Memory B cell (primary cell): ENCODE measurements at places on chromosomes 6 and 20.

- no peak overlapping the region for H3K4me3 ChIP-seq
- no peak overlapping the region for H3K27ac ChIP-seq
Observed at GRCh38 chr20:52518735-52519134, 327.2 kb upstream of the ZFP64 start.

DNA sequence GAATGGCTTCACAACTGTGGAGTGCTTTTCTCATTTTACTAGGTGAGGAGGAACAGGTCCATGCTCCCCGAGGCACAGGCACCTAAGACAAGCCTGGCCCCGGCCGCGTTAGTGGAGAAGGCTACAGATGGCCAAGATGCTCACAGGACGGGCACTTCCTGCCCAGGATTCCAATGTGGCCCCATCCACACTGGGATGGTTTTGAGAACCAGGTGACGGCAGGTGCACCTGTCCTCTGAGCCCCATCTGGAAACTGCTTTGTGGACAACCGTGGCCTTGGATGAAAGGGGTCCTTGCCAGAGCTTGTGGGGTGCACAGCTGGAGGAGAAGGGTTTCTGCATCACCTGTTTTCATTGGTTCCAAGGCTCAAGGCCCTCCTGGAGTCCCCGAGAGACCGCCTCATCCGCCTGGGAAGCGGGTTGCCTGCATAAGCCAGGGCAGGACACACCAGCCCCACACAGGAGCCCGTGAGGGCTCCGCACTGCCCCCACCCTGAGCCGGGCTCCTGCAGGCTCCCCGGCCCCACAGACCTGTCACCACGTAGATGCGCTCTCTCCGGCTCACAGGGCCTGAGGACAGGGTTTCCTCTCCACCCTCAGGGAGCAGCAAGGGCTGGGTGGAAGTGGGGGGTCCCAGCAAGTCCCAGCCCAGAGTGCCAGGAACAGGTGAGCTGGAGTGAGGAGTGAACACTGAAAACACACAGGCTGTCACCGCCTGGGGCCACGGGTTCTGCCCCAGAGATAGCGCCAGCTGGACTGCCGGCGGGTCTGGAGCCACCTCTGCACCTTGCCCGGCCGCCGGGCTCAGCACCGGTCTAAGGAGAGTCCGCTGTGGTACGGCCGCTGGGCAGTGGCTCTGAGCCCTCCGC is 18.3 kb downstream of the NTSR1 start:
- no peak overlapping the region for H3K4me3 ChIP-seq
- no peak for DNase-seq
- H3K4me1 ChIP-seq = no peaks in the 10 kb centered on the region

- no peaks in the 10 kb centered on the region for H3K36me3 ChIP-seq
- DNase-seq = no peak
- peaks cover 3% of the 10 kb centered on the region for H3K4me1 ChIP-seq
- no peak within 1 kb of the TSS for H3K4me3 ChIP-seq
- H3K27ac ChIP-seq = no peak within 1 kb of the TSS
- H3K27me3 ChIP-seq = peaks cover 7% of the 10 kb centered on the region
Observed at GRCh38 chr6:146598772-146599405, at the start of gene ADGB. Gene ADGB, plus strand, starts transcription at chr6:146598972. Its CDS starts 69 bp downstream, at chr6:146599041.

- no peak overlapping the region for H3K4me3 ChIP-seq
- no peak overlapping the region for H3K27ac ChIP-seq
- peaks cover 11% of the 10 kb centered on the region for H3K27me3 ChIP-seq
- DNase-seq = no peak
Observed at GRCh38 chr6:34157851-34158250, 12.0 kb upstream of the GRM4 start.

DNA sequence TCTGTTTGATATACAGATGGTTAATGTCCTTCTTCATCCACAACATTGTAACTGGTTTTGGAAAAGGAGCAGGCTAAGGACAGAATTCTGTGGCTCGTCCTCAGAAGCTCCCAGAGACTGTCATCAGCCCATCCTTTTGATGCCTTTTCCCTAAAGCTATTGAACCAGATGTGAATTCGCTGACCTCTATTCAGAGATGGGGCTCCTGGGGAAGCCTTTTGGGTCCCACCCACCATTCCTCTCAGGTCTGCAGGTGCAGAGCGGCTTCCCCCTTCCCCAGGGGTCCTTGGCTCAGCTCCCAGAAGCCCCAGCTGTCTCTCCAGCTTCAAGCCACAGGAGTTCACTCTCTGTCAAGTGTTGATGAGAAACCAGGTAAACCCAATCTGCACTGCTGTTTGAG is 191.7 kb downstream of the SMOC2 start:
- H3K36me3 ChIP-seq = no peaks in the 10 kb centered on the region
- H3K27me3 ChIP-seq = peaks cover 2% of the 10 kb centered on the region
- H3K27ac ChIP-seq = no peak overlapping the region
- H3K4me1 ChIP-seq = no peaks in the 10 kb centered on the region
- H3K4me3 ChIP-seq = no peak overlapping the region

DNA sequence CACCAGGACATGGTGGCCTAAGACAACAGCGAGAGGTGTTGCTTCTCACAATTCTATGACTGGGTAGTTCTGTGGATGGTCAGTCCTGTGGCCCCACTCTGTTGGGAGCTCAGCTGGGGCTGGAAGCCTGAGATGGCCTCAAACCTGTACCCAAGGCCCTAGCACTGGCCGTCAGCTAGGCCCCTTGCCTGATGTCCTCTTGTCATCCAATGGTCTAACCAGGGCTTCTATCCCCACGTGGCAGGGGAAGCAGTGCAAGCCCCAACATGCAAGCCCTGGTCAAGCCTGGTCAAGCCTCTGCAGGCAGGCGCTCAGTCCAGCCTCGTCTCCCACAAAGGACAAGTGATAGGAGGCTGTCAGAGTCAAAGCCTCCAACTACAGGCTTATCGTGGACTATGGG is 196.5 kb upstream of the CST7 start:
- no peak for DNase-seq
- H3K36me3 ChIP-seq = no peaks in the 10 kb centered on the region
- H3K27me3 ChIP-seq = peaks cover 3% of the 10 kb centered on the region
- no peak overlapping the region for H3K4me3 ChIP-seq

GRCh38 chr20:59772931-59773913 is 160.2 kb downstream of the SYCP2 start:
- no peaks in the 10 kb centered on the region for H3K36me3 ChIP-seq
- H3K27ac ChIP-seq = no peak overlapping the region
- no peaks in the 10 kb centered on the region for H3K4me1 ChIP-seq
- DNase-seq = no peak

GRCh38 chr6:124119596-124119995 is 315.9 kb downstream of the NKAIN2 start:
- no peaks in the 10 kb centered on the region for H3K27me3 ChIP-seq
- DNase-seq = no peak
- H3K27ac ChIP-seq = no peak overlapping the region
- H3K36me3 ChIP-seq = no peaks in the 10 kb centered on the region

- no peak overlapping the region for H3K27ac ChIP-seq
- DNase-seq = no peak
- H3K4me3 ChIP-seq = no peak overlapping the region
- no peaks in the 10 kb centered on the region for H3K4me1 ChIP-seq
- peaks cover 10% of the 10 kb centered on the region for H3K27me3 ChIP-seq
Observed at GRCh38 chr6:137651591-137652335, 157.6 kb upstream of the OLIG3 start.

GRCh38 chr6:819122-819521 is 126.2 kb upstream of the EXOC2 start:
- H3K27me3 ChIP-seq = peaks cover 13% of the 10 kb centered on the region
- peaks cover 9% of the 10 kb centered on the region for H3K4me1 ChIP-seq
- no peak overlapping the region for H3K4me3 ChIP-seq
- no peaks in the 10 kb centered on the region for H3K36me3 ChIP-seq
- DNase-seq = no peak

DNA sequence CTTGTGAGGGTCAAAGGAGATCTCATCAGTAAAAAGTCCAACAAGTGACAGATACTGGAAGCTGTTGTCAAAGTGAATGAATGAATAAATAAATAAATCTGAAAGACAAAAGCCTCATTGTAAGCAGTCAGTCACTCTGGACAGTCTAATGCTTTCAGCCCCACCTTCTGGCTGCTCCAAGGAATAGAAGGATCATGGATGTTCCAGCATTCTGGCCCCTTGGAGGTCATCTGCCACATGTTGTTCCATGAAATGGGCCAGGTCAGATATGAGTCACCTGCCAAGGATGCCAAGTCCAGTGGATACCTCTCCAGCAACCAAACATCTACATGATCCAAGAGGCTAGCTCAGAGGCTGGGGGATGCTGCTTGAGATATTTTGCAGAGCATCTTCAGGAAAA is 185.6 kb downstream of the BMP7 start:
- no peak for DNase-seq
- no peaks in the 10 kb centered on the region for H3K36me3 ChIP-seq
- H3K4me1 ChIP-seq = no peaks in the 10 kb centered on the region
- H3K27me3 ChIP-seq = peaks cover 3% of the 10 kb centered on the region
- no peak overlapping the region for H3K27ac ChIP-seq
- H3K4me3 ChIP-seq = no peak overlapping the region

- no peak overlapping the region for H3K27ac ChIP-seq
- no peak for DNase-seq
- peaks cover 7% of the 10 kb centered on the region for H3K27me3 ChIP-seq
- H3K4me3 ChIP-seq = no peak overlapping the region
Observed at GRCh38 chr20:13205425-13205824, 15.6 kb upstream of the ISM1 start.

DNA sequence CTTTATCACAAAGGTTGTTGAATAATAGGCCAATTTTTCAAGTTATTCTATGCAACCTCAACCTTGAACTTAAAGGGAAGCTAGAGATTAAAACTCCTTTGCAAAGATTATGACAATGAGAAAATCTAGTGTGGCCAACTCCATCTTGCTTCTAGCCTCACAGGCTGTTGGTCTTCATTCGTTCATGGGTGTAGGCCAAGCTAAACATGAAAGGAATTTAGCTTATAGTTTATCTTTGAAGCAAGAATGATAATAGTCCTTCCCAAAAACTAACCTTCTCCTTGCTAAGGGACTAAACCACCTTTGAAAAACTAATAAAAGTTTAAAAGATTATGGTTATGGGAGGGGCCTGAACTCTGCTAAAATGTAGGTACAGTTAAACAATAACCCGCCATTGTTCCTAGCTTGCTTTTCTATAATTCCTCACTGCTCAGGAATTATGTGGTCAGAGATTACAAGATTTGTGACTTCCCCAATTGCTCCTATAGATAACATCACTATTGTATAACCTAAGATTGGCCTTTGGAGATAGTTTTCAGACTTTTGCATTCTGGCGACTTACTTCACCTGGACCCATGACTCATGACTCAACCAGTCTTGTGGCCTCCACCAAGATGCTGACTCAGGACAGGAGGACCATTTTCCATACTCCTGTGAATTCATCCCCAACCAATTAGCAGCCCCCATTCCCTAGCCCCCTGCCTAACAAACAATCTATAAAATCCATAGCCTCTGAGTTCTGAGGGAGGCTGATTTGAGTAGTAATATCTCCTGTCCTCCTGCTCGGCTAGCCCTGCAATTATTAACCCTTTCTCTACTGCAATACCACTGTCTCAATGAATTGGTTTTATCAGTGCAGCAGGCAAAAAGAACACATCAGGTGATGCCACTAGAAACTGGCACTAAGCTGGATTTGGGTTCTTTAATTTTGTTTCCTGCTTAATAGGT is 154.5 kb downstream of the CD83 start:
- no peak overlapping the region for H3K27ac ChIP-seq
- H3K27me3 ChIP-seq = no peaks in the 10 kb centered on the region
- no peak for DNase-seq

GRCh38 chr6:11650025-11650696 is 112.6 kb downstream of the TMEM170B start:
- H3K27ac ChIP-seq = no peak overlapping the region
- no peaks in the 10 kb centered on the region for H3K4me1 ChIP-seq
- peaks cover 13% of the 10 kb centered on the region for H3K27me3 ChIP-seq
- DNase-seq = no peak
